ENCODE measurements at places on chromosomes 2 and 18.
A peak's percentile ranks its signal among the peaks of the same experiment; 100 is the strongest.

GRCh38 chr2:9939587-9940485 lies 11.7 kb upstream of the GRHL1 start:
- DNase-seq = no peak

GRCh38 chr2:217993138-217993537 lies 9.7 kb downstream of the TNS1 start:
- DNase-seq = peak; percentile 85

DNA sequence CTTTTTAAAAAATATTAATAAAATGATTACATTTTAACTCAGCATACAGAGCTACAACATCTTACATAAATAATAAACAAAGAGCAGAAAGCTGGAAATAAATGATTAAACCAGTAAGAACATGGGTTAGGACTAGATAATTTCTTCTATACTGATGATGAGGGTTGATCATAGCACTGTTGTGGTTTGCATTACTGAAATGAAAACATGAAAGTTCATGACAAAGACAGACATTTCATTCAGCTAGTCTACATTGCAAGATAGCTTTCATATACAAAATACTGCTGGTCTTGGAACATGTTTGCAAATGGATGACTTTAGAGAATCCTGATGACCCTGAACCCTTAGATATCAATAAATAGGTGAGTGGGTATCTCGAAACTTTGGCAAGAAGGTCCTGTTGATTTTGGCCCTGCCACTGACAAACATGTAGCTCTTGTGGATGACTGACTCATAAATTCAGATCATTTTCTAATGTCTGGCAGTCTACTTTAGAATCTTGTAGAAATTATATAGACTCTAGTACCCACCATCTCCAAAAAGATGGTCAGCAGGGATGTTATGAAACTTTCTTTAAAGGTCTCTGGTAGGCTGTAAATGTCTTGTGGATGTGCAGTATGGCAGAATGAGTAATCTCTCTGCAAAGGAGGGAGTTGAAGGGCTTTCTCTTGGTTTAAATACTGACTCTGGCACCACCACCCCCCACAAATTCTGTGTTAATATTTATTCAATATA lies 15.5 kb upstream of the CDC42EP3 start:
- DNase-seq = no peak

- peak; percentile 15 for DNase-seq
These were observed 135.6 kb downstream of the CDH2 start for GRCh38 chr18:28041366-28041765.

DNA sequence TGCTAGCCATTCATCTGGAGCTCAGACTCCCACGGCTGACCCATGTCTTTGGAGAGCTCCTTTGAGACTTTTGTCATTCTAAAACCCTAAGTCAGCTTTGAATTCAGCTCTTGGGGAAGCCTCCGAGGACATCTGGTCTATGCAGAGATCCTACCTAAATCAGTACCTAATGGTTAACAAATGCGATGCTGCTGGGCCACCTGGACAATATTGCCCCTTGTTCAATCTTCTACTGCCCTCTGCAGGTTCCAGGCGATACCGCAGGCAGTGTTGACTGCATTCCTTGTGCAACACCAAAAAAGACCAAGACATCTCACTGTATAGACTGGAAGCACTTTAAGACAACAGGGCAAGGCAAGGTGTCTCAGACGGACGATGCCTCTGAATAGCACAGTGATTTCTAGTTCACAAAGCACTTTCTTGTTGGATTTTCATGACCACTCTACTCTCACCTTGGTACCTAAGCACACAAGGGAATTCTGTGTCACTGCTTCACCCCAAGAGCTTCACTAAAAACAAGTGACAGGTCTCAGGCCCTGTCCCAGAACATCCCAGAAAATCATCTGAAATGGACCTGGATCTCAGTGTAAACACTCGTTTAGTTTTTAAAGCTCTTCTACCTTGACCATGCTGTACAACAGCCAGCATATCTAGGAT lies 80.9 kb downstream of the XDH start:
- DNase-seq = peak; percentile 83

GRCh38 chr18:47809420-47809819 lies 121.0 kb downstream of the SMAD2 start:
- DNase-seq = peak; percentile 6

Data from fibroblast of mammary gland (primary cell).